ENCODE measurements at places on chromosomes 1 and 21.

GRCh38 chr1:210620867-210621488 is 292.3 kb downstream of the HHAT start:
- DNase-seq = no peak

GRCh38 chr1:60171801-60172200 is 98.2 kb upstream of the C1orf87 start:
- DNase-seq = no peak

DNA sequence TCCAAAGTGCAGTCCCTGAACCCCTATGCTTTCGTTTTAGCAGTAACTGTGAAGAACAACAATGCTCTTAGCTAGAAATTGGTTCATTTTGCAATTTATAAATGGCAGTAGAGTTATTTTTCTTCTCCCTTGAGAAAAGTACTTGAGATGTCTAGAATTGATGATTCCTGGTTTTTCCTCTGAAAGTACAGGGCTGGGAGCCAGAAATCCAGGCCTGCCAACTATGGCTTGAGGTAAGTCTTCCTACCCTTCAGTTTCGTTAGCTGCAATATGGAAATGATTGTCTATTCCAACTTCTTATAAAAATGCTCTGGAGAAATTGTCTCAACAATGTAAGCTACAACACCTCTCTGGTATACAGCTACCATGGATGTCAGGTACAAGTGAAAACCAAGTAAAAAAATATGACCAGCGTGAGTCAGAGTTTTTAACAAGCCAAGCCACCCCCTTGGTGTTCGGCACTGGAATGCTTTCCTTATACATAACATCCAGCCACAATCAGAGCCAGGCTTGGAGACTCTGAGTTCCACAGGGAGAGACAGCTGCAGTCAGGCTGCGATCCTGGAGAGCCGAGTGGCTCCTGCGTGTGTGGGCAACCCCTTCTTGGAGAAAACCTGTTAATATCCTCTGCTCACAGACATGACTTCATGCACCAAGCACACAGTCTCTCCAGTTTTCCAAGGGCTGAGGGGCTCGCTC is 22.0 kb downstream of the TSPAN2 start:
- DNase-seq = no peak

GRCh38 chr1:240506176-240506575 is 105.8 kb downstream of the GREM2 start:
- no peak for DNase-seq

- no peak for DNase-seq
Measured at GRCh38 chr1:176789571-176790090, 326.7 kb downstream of the PAPPA2 start.

DNA sequence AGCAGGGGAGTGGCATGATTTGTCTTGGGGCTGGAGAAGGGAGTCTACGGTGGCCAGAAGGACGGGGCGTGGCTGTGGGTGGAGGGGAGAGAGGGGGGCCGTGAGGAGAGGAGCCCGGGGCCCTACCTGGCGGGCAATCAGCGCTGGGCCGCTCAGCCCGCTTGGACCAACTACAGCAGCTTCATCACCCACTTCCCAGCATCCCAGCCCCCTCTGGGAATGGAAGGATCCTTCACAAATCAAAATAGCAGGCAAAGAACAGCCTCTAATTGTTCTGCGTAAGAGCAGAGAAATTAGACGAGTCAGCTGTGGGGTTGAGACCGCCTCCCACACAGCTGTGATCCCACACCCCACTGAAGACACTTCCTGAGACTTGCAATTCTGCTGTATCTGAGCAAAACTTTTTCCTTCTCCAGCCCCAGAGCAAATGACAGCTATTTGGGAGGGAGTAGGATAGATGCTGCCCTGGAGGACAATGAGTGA is 43.5 kb downstream of the OPRD1 start:
- DNase-seq = no peak

Measured in urinary bladder (tissue), 4 donors.